Stimulated activated CD4-positive, alpha-beta T cell treated with anti-CD3 and anti-CD28 coated beads, Interleukin-15, amount 100 ng/mL, for 1 hour (primary cell): ENCODE measurements at places on chromosomes 5 and 9.

DNA sequence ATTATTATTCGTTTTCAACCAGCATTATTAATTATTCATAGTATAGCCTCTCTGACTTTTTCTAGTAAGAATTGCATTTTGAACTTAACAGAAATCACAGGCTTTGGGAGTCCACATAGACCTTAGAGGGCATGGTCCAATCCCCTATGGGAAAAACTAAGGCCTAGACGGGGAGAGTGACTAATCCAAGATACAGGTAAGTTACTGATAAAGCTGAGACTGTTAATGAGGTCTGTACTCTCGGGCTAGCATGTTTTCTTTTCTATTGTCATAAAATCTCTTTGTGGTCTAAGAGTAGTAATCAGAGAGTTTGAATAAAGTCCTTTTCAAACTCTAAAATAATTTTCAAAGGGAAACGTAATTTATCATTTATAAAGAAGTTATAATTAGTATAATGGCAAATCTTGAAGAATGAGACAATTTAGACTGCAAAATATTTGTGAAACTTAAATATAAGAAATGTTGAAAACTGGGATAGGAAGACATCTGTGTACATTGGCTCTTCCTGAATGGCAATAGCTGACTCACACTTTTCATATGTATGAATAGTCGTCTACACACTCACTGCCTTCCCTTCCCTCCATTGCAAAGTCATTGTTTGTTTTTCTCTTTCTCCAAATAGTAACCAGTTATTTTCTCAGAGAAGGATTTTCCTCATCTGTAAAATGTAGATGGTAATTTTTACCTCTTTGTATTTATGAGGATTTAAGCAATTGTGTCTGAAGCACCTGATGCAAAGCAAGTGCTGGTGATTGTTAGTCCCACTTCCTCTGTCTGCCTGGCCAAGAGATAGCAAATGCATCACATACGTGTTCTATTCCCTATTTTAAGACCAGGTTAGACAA is 207.9 kb upstream of the CD180 start:
- no peak for DNase-seq

- no peak for DNase-seq
These were observed 80.6 kb upstream of the ZBTB43 start for GRCh38 chr9:126724226-126724625.

DNA sequence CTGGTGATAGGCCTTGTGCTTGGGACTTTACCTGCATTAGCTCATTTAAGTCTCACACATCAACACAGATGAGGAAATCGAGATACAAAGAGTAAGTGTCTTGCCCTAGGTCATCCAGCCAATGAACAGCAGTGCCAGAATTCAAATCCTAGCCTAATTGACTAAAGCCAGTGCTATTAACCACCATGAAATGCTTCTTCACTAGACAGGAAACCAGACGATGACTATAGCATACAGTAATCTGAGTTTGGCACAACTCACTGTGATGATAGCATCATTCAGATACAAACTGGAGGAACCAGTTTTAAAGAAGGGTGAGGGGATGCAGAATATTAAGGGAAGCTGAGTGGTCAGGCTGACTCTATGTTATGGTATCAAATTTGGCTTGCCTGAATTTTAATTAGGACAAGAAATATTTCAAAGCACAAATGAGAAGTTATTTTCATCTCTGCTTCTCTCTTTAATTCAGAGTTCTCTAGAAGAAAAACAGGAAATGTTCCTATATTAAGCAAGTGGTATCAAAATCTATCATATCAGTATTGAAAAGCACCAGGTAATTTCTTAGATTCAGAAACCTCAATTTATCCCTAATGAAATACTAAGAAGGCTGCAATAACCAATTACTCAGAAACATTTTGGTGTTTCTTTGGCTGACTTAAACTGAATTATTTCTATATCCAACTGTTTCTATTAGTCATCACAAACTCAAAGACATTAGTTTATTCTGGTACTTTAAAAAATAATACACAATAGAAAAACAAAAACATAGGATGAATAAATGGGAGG is 147.0 kb upstream of the RASA1 start:
- no peak for DNase-seq

- no peak for DNase-seq
These were observed 15.5 kb downstream of the DAPK1 start for GRCh38 chr9:87513161-87513560.

DNA sequence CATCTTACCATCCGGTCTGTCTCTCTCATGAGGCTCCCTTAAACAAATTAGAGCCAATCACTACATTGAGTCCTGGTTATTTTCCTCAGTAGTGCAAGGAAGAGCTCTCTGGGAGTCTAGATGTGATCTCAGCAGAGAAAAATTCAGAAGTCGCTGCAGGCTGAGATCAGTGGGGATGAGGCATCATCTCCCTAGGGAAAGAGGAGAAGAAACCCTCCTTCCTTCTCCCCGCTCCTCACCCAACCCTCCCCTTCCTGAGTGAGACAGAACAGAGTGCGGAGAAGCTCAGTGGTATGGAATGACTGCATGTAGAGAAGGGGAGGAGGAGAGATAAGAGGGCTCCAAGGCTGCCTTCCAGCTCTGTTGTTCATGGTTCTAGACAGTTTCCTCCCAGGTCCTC is 80.5 kb downstream of the PAPPA start:
- DNase-seq: no peak

- no peak for DNase-seq
These were observed 138.5 kb upstream of the IRX2 start for GRCh38 chr5:2890011-2890410.

DNA sequence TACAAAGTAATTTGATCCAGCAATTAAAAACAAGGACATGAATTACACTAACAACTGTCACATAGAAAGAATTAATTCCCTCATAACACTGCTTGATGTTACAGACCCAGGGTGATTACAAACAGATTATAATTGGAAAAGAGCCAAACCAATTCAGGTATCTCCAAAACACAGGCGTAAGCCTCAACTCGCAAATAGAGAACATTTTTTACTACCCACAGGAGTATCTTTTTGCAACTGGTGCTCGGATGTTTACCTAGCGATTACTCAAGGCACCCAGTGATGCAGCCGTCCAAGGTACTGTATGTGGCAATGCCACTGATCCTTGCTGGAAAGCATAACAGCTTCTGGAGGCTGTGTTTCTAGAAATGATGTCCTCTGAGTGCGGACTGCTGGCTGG is 386.1 kb upstream of the KIF2A start:
- no peak for DNase-seq

DNA sequence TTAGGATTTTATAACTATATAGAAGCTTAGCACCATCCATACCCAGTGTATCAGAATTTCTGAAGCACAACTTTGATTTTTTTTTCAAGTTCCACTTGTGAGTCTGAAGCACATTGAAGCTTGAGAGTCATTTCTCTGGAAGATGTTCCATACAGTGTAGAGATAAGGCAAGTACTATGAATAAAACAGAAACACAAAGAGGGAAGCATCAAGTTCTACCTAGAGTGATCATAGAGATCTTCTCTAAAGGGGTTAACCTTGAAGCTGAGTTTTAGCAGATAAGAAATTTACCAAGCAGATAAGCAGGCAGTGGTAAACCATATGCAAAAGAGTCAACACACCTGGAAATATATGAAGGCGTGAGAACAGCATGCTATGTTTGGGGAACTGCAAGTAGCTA is 125.3 kb downstream of the MCTP1 start:
- DNase-seq: no peak

DNA sequence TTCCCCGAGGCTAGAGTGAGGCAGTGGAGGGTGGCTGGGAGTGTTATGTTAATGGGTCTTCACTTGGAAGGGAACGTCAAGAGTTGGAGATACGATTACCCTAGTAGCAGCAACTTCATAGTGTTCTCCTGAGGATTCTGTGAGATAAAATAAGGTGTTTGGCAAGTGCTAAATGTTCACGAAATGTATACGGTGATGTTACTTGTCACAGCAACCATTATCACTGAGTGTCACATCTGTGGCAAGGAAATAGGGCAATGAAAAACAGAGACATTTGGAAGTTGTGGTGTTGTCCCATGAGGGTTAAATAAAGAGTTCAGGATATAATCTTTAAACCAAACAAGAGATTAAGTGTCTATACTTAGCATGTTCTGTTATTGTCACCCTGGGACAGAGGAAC is 183.3 kb downstream of the ALDH1A1 start:
- DNase-seq: no peak

DNA sequence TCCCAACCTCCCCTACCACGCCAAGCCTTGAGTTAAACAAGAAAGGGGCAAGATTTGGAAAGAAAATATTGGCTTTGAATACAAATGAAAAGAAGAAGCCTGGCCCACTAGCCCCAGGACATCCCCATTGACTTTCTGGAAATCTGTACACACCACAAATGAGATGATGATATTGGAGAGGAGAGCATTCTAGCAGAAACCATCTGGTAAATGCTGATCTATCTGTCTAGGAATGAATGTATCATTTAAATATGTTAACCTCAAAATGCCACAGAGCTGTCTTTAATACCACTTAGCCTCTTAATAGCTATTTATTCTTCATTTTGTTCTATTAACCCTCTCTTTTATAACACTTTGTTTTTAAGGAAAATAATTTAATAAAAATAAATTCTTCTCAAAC is 270.2 kb upstream of the PDE4D start:
- no peak for DNase-seq

DNA sequence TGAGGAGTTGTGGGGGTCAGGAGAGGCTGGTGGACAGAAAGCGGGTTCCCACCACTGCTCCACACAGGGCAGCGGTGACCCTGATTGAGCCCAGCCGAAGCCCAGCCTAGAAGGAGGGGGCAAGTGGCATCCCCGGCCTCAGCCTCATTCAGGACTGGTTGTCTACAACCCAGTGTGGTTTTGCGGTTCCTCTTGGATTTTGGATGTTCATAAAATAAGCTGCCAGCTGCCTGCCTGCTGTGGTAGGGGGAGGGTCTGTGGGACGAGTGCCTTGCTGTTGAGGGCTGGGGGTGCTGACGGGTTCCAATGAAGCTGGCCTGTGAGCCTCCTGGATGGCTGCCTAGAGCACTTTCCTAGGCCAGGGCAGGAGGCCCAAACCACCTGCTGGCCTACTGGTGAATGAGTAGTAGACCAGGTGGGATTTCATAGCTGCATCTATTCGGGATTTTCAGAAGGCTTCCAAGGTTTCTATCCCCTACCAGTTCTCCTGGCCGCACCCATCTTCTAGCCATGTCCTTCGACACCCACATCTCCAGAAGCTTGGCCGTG is 102.4 kb downstream of the NDFIP1 start:
- DNase-seq: no peak

DNA sequence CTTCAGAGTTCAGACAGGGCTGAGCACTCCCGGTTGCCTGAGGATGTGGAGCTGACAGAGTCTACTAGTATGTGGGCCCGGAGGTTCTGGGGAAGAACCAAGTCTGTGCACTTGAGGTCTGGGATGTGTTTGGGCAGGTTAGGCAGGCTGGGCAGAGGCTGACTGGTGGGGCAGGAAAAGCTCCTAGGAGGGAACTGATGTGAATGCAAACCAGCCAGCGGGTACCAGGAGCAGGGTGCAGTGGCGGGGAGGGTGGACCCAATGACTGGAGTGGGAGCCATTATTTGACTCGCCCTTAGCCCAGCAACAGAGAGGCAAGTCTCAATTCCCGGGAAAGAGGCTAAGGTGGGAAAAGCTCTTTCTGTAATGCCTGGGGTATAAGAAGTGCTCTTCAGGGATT is 419.9 kb upstream of the DAP start:
- DNase-seq: no peak

- DNase-seq: no peak
These were observed 472.3 kb downstream of the PLK2 start for GRCh38 chr5:57987552-57987951.

GRCh38 chr9:37309136-37309535 is 113.4 kb upstream of the GRHPR start:
- no peak for DNase-seq

- no peak for DNase-seq
These were observed 762.8 kb upstream of the GRAMD2B start for GRCh38 chr5:125660231-125660895.

DNA sequence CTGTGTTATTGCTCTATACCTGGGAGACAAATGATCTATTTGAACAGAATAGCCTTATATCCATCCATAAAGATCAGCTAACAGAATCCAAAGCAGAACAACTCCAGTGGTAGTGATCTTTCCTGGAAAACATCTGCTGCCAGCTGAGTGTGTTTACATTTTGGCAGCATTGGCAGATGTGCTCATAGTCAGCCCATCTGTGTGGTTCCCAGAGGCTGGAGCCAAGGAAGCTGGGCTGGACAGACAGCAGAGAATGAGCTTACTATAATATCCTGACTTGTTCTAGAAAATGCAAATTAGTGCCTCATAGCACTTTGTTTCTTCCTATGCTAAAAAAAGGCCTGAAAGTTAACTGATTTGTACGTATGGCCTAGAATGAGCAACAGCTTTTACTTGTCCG is 99.7 kb downstream of the ST8SIA4 start:
- no peak for DNase-seq

- DNase-seq: no peak
These were observed 213.9 kb upstream of the TBCA start for GRCh38 chr5:77990020-77990419.

DNA sequence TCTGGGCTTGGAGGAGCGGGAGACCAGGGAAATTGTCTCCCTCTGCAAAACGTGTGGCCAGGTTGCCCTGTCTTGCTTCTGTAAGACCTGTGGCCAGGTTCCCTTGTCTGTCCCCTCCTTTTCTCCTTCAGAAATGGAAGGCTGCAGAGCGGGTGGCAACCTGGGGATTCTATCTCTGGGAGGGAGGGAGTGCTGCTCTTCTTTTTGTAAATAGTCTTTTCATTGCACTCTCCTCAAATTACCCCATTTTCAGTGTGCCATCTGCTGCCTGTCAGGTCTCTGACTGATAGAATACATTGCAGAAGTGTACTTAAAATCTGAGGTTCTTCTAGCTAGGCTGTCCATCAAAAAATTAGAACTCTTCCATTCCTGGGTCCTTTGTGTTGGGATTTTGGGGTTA is 126.0 kb downstream of the GABRB2 start:
- no peak for DNase-seq

DNA sequence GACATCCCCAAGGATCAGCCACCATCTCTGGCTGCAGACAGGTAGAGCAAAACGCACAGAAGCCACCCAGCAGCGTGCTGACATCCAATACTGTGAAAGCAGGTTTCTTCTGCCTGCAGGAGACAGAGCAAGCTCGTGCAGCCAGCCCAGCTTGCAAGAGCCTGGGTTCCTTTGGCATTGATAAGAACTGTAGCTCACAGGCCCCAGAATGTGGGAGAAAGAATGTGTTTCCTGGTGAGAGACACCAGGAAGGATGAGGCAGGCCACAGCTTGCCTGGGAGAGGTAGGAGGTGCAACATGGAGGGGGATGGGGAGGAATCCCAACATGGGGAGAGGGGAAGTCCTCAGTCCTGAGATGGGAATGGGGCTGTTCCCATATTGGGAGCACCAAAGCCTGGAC is 34.0 kb upstream of the ARAP3 start:
- no peak for DNase-seq

DNA sequence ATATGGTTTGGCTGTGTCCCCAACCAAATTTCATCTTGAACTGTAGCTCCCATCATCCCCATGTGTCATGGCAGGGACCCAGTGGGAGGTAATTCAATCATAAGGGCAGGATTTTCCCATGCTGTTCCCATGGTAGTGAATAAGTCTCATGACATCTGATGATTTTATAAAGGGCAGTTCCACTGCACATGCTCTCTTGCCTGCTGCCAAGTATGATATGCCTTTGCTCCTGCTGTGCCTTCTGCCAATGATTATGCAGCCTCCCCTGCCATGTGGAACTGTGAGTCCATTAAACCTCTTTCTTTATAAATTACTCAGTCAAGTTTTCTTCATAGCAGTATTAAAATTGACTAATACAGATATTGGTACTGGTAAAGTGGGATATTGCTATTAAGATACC is 42.4 kb downstream of the MARCHF11 start:
- no peak for DNase-seq
